Mesendoderm (in vitro differentiated cells): ENCODE measurements at places on chromosomes 1 and 21.

GRCh38 chr1:5376538-5377247 is 615.5 kb downstream of the NPHP4 start:
- DNase-seq = no peak

DNA sequence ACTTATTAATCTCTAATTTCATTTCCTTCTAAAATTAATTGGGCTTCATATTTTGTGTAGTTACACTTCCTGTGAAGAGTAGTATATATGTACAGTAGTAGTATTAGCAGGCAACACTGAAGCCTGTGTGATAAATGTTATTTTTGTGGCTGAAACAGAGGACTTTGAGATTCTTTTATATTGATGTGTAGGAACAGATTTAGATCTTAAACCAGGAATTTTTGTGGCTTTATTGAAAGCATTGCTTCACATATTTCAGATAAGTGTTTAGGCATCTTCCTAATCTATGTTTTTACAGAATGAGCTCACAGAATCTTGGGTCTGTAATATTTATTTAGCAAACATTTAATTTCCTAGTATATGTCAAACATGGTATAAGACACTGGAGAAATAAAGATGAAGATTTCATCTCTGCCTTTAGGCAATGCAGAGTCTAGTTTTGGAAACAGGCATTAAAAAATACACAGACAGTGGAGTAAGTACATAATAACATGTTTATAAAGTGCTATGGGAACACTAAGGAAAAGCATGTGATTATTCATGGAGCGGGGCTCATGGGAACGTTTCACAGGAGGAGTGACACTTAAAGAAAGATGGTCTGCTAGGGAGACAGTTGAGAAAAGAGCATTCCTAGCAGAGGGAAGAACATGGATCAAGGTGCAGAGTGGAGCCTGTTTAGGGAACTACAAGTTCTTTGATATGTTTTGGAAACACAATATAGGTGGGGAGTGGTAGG is 52.7 kb downstream of the MIGA1 start:
- no peak for DNase-seq

DNA sequence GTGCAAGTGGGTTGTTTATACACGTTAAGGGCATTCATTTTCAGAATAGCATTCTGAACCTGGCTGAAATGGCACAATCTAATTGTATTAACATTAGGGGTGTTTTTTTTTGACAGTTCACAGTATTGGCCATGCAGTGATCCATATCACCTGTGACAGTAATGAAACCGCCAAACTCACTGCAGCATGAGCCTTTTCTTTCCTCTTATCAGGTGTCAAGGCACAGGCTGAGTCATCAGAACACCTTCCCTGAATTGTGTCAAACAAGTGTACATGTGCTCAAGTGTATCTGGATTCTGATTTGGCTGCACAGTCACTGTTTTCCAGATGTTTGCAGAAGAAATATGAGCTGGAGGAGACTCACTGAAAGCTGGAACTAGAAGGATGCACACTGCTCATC is 47.7 kb upstream of the C8B start:
- peak; percentile 42 for DNase-seq

GRCh38 chr1:59124166-59124565 is 172.7 kb upstream of the FGGY start:
- DNase-seq = no peak

- DNase-seq = peak; percentile 100
Observed at GRCh38 chr1:214446772-214447556, 104.4 kb downstream of the PTPN14 start.

- peak; percentile 2 for DNase-seq
Observed at GRCh38 chr21:20551939-20552338, 446.3 kb upstream of the NCAM2 start.

- no peak for DNase-seq
Observed at GRCh38 chr1:242784084-242784483, 259.6 kb upstream of the PLD5 start.

DNA sequence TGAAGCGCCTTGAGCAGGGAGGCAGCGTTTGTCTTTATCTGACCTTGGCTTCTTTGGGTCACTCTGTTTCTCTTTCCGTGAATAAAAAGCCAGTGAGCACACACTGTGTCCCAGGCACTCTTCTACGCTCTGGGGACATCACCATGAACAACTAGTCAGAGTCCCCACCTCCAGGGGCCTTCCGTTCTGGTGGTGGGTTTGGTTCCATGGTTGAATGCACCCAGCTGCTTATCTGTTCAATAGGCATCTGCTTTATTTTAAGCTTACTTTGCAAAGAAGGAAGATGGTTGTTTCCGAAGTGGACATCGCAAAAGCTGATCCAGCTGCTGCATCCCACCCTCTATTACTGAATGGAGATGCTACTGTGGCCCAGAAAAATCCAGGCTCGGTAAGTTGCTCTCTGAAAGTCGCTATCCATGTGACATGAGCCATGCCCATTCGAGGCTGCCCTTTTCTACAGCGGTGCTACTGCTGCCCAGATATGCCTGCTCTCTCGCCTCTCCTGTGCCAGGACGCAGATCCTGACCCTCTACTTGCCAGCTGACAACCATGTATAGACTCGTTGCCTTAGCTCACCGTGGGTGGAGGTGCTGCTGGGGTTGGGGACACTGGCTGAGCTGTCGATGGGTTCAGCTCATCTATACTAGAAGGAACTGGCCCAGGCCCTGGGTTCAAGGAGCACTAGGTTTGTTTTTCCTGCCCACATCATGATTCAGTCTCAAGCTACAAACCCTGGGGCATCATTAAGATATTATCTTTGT is 5.9 kb downstream of the MX1 start:
- DNase-seq = no peak

GRCh38 chr1:60694980-60695379 is 387.4 kb upstream of the NFIA start:
- no peak for DNase-seq

- no peak for DNase-seq
Observed at GRCh38 chr1:79667166-79667565, 660.6 kb upstream of the ADGRL4 start.

DNA sequence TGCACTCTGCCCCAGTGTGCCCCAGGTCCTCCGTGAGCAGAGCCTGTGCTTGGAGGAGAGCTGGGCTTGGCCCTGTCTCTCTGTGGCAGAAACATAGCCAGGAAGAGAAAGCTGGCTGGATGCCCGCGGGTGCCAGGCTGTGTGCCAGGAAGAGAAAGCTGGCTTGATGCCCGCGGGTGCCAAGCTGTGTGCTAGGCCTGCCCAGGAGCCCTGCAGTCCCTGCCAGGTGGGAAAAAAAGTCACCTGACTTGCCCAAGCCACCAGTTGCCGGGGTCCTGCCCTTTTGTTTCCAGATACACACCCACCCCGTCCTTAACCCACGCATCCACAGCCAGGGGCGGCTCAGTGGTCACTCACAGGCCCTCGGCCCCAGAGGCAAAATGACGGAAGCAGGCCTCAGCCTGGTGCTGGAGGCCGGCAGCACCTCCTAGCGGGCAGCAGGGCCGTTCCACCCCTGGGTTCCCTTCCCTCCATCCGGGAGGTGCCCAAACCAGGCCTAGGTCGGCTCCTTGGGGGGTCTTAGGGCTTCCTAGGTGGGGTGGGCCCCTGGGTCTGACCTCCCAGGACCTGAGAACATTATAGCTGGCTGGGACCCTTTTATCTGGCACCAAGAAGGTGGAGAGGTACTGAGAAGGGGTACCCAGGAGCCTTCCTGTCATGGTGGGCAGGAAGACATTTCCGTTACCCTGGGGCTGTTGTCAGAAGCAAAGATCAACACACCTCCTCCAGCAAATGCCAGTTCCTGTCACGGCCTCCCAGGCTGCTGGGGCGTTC is 9.1 kb downstream of the ITGB2 start:
- DNase-seq = no peak

- DNase-seq = no peak
Observed at GRCh38 chr1:4461726-4462290, 192.6 kb upstream of the AJAP1 start.

DNA sequence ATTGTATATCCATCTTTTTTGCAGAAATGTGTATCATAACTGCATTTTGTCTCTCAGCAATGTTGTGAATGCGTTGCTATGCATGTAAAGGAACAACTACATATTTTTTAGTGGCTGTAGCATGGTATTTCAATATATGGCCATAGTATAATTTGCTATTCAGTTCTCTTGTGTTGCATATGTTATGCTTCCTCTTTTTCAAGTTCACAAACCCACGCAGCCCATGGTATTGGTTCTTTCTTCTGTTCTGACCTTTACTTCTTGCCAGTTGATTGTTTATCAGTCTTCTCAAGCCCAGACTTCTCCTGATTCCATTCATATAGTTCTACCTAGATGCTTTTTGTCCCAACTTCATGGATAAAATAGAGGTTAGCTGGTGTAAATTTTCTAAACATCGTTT is 6.1 kb downstream of the SLC22A15 start:
- no peak for DNase-seq

GRCh38 chr1:23196627-23197328 is 20.5 kb downstream of the HTR1D start:
- DNase-seq = peak; percentile 81

- no peak for DNase-seq
Observed at GRCh38 chr1:228695015-228695955, 40.0 kb upstream of the RHOU start.

GRCh38 chr1:149962039-149962647 is 25.5 kb upstream of the MTMR11 start:
- peak; percentile 67 for DNase-seq

DNA sequence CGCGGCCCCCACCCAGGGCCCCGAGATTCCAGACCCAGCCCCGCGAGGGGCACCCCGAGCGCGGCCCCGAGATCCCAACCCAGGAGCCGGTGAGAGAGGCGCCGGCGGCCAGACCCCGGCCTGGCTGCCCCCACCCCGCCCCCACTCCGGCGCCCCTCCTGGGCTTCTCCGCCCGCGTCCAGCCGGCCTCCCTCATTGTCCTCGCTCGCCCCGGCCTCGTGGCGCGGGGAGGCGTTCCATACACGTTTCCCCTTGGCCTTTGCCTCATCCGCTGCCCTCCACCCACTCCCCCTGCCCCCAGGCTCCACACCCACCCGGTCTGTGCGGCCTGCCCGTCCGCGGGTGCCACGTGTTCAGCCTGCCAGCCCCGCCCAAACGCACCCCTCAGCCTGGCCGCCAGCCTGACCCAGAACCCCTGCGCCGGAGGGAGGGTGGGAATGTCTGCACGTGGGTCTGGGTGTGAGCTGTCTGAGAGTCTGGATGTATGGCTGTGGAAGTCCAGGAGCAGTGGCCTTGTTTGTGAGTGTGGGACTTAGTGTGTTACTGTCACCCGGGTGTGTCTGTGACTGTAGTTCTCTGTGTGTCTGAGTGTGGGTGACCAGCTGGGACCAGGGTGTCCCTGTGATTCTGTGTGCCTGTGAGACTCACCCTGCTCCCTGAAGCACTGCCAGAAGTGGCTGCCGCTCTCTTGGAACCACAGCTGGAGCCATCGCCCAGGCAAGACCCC is 681 bp downstream of the B4GALT2 start:
- peak; percentile 26 for DNase-seq

DNA sequence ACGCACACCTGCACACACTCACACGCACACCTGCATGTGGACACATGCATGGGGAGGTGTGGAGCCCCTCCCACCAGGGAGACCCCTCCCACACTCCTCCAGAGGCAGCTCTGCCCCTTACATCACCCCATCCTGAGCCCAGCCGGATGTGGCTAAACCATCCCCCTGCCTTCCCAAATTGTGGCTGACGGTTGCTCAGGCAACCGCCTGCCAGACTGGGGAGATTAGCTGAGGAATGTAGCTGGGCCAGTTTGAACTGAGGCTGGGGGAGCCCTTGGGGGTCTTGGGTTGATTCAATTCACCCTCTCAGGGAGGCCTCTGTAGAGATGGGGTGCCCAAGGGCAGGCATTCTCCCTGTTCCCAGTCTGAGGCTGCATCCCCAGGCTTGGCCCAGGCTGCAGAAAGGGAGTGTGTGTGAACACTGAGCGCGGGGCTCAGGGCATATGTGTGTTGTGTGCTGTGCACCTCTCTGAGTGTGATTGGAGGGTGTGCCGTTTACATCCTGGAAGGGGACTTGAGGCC is 12.9 kb downstream of the PTPRU start:
- peak; percentile 99 for DNase-seq

- no peak for DNase-seq
Observed at GRCh38 chr1:108617724-108618056, 43.2 kb downstream of the HENMT1 start.

GRCh38 chr1:64019818-64020217 is 183.6 kb upstream of the UBE2U start:
- peak; percentile 18 for DNase-seq

DNA sequence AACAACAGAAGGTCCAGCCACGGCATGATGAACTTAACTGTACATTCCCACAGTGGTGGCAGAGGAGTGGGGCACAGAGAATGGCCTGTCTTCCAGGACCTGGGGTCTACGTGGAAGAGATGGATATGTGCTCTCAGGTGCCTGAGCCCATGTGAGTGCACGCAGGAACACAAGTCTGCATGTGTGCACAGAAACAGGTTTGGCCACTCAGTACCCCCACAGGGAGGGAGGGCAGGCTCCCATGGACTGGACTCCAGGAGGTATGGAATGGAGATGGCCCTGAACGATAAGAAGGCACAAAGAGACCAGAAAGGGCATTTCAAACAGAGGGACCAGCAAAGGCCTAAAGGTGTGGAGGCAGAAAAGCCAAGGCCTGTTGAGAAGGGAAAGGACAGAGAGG is 10.8 kb downstream of the COL9A2 start:
- DNase-seq = no peak

DNA sequence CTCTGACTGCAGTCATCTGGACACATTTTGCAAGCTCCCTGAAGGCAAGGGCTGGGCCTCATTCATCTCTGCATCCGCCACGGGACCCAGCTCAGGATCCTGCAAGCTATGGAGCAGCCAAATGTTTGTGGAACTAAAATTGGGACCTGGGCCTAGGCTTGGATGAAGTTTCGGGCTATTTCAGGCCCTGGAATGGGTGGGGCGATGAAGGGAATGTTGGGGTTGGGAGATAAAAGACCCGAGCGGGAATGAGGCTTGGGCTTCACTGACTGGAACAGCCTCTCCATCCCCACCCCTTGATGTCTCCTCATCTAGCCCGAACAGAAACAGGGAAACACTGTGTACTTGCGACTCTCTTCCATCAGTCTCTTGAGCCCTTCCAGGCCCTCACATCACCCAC is 7.3 kb upstream of the AHCYL1 start:
- DNase-seq = no peak

GRCh38 chr1:34009340-34009985 is 145.6 kb downstream of the HMGB4 start:
- DNase-seq = no peak

GRCh38 chr1:229749992-229750391 is 123.9 kb downstream of the URB2 start:
- no peak for DNase-seq

GRCh38 chr1:109814993-109815786 is 51.5 kb upstream of the EPS8L3 start:
- no peak for DNase-seq

DNA sequence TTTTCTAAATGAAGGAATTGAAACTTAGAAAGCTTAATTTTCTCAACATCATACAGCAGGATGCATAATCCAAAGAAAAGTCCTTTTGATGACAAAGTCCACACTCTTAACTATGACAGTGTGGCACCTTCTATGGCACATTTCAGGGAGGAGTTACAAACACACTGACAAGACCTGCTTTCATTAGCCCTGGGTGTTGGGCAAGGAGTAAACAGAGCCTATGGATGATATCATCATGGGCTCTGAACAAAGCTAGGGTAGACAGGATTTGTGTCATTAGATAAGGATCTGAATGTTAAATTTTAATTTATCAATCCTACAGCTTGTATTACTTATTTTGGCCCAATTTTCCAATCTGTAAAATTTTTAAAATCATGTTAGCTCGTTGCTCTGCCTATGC is 62.6 kb upstream of the DENND1B start:
- no peak for DNase-seq

GRCh38 chr1:14522926-14523241 is 75.6 kb upstream of the KAZN start:
- peak; percentile 77 for DNase-seq
